CD4-positive, alpha-beta T cell treated with Interleukin-21 for 1 hour (primary cell): ENCODE measurements at places on chromosomes 4 and X.

GRCh38 chr4:147447786-147448185 is 33.1 kb upstream of the EDNRA start:
- DNase-seq, result no peak

GRCh38 chr4:150265806-150266205 is 187.6 kb downstream of the DCLK2 start:
- no peak for DNase-seq

DNA sequence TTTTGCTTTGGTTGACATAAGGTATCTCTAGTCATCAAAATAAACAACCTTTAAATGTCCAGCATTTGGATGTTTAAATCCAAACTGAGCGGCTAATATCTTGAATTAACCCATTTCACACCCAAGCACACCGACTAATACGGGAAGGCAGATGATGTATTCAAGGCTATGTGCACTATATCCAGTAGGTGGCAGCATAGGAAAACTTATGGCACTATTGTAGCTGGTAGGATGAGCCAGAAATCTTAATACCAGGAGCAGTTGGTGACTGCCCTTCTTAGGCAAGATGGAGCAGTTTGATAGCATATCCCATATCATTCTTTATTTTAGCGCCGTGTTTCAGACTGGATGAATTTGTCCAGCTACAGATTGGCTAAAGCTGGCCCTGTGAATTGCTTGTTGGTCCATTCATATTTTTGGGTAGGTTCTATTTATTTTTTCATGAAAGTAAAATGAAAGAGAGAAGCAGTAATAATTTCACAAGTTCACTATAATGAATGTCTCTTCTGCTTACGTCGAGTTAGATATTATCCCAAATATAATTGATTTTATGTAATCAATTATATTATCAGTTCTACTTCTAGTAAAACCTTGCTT is 24.4 kb downstream of the UCHL1 start:
- DNase-seq, result peak; percentile 55

DNA sequence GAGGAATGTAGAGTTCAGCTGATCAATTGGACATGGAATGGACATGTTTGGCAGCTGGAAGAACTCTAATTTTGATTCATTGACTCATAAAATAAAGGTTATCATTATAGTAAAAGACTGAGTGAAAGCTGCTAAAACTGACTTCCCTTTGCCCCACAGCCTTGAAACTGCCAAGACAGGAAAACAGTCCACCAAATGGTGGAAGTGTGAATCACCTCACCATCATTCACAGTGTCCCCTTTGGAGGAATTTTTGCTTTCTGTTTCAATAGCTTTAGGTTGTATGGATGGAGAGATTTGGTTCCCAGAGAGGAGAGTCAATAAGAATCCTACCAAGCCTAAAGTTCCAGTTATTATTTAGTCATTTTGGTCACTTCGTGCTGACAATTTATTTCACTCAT is 20.8 kb upstream of the FREM3 start:
- no peak for DNase-seq

- no peak for DNase-seq
Measured at GRCh38 chrX:340641-341423, 22.2 kb upstream of the GTPBP6 start.

- DNase-seq, result no peak
Measured at GRCh38 chrX:133639726-133640125, 224.4 kb upstream of the GPC4 start.

DNA sequence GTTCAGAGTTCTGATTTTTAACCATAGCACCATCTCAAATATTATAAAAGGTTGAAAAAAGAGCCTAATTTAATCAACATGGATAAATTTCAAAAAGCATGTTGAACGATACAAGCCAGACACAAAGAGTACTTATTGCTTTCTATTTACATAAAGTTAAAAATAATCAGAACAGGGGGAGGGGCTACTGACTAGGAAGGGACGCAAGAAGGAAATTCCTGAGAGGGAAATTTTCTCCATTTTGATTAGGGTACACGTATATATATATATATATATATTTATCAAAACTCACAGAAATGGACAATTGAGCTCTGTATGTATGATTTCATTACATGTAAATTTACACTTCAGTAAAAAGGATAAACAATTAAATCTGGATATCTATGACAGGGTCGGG is 482 bp upstream of the MBTPS2 start:
- peak; percentile 16 for DNase-seq

- DNase-seq, result no peak
Measured at GRCh38 chrX:49067285-49068120, 6.3 kb downstream of the PRAF2 start.

GRCh38 chrX:119790977-119791436 is 423 bp downstream of the RPL39 start:
- DNase-seq, result peak; percentile 53

GRCh38 chr4:38091636-38092035 is 131.4 kb downstream of the PTTG2 start:
- DNase-seq, result no peak

DNA sequence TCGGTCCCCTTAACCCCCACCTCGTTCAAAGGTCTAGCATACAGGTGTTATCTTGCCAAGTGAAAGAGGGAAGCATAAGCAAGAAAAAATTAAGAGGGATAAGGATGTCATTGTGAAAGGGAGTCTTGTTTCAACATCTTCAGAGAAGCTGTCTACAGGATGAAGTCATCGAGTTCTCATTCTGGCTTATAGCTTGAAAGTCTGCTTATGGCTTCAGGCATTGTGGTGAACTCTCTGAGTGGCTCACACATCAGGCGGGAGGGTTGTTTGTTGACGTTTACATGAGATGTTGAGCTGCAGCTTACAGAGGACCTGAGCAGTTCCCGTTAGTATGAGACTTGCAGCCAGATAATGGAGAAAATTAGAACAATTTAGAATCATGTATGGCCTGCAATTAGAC is 16.6 kb downstream of the MAGEA9B start:
- DNase-seq, result no peak

DNA sequence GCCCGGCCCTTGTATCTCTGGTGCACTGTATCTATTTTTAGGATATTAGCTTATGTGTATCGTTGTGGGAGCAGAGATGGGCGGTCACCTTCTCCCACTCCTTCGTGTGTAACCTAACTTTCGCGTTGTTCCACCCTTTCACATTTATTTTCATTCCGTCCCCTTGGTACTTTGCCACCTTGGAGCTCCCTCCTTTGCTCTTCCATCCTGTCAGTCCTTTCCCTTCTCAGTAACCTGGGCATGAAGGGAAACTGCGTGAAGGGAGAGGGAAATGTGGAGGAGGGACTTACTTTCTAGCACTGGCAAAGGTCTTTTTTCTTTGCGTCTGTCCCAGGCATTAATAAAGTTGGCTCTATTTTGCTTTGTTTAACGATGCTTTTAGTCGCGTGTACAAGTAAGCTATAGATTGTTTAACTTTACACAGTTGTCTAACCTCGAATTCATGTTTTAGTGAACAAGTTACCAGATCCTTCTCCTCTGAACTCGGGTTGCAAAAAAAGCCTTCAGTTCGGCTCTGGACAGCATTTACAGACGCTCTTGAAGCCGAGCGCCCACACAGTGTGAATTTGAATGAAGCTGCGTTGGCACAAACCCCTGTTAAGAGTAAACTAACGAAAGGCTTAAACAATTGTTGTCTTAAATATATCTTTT is 3.9 kb downstream of the PCDH10 start:
- no peak for DNase-seq

DNA sequence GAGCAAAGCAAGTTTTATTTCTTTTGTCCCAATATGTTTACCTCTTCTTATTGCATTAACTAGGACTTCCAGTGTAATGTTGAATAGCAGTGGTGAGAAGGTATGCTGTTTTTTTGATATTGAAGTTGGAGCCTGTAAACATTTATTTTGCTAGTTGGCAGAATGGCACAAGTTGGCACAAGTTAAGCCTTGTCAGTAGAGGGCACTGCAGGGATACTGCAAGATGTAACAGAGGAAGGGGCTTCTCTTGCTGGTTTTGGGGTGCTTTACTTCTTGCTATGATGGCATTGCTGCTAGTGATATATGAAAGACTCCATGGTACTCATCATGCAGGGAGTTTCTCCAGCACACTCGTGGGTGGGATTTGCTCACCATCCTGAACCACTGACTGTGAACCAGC is 327.3 kb upstream of the ARX start:
- DNase-seq, result no peak

DNA sequence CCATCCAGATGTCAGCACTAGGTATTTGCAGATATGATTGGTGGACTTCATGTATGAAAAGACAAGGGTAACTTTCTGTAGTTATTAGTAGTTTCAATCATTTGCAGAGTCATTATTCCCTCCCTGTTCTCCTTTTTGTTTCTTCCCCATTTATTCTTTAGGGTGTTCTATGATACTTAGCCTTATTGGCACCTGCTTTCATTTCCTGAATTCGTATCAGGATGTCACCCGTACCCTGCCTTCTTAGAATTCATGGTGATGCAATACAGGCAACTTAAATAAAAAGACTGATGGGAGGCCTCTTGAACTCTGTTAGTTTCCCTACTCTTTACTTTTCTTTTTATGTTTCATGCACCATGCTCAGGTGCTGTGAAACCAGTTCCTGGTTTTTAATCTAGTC is 24.2 kb downstream of the MAGED1 start:
- DNase-seq, result no peak

GRCh38 chrX:54007682-54008081 is 36.6 kb downstream of the PHF8 start:
- DNase-seq, result no peak

- peak; percentile 10 for DNase-seq
Measured at GRCh38 chrX:70998411-70999027, 67.6 kb upstream of the SLC7A3 start.

GRCh38 chr4:66681962-66682361 is 863.3 kb downstream of the CENPC start:
- DNase-seq, result no peak
